Muscle of back (tissue), 13 donors: ENCODE measurements at places on chromosomes 3 and 15.

DNA sequence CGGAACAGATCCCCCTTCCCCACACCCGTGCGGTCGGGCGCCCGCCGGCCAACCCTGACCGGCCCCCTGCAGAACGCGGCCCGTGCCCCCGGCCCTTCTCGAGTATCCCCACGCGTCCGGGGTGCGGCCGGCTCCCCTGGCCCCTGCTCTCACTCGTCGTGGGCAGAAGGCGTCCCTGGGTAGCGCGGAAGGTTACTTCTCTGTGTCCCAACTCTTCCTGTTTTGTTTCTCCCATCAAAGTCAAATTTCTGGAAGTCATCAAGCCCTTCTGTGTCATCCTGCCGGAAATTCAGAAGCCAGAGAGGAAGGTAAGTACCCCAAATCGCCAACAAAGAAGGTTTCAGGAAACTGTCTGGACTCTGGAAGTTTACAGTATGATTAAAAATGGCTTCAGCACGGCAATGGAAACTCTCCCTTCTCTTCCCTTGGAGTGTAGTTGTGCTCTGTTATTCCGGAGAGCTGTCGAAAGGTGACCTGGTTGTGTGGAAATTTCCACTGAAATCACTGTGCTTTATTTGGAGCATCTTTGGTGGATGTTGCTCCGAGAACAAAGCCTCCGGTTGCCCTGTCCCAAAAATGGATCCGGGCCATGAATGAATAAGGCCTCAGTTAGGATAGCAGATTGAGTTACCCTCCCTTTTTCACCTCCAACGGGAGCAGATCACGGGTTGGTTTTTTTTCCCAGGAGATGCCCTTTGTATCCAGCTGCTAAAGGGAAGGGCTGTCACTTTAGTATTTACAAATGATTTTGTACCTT, 536 bp downstream of the SEC61A1 start:
- no peak for DNase-seq

- DNase-seq, result no peak
Measured at GRCh38 chr3:23166845-23167244, 36.3 kb upstream of the UBE2E2 start.

GRCh38 chr3:48826451-48826850, 21.2 kb downstream of the PRKAR2A start:
- no peak for DNase-seq

DNA sequence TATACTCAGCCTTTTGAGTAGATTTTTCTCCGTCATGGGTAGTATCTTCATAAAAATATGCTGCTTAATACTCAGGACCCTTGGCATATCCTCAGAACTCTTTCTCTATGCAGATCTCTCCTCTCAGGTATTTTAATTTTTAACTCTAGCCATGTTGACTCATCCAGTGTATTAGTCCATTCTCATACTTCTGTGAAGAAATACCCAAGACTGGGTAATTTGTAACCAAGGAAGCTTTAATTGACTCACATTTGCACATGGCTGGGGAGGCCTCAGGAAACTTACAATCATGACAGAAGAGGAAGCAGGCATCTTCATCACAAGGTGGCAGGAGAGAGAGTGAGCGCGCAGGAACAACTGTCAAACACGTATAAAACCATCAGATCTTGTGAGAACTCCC, 129.3 kb upstream of the CD96 start:
- no peak for DNase-seq

DNA sequence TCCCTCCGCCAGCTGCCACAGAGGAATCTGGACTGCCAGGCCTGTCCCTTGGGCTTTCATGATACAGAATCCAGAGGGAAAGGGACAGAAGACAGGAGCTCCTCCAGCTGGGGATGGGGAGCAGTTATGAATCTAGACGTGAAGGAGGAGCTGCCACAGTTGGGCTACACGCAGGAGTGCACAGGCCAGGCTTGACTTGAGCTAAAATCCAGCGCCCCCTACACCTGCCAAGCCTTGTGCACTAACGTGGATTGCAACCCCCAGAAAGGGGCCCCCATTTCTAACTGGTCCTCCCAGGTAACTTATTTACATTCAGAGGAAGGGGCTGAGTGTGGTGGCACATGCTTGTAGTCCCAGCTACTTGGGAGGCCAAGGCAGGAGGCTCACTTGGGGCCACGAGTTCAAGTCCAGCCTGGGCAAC, 14.3 kb downstream of the KLHL6 start:
- DNase-seq, result no peak

GRCh38 chr15:89459271-89460038, 36.9 kb downstream of the RHCG start:
- no peak for DNase-seq

DNA sequence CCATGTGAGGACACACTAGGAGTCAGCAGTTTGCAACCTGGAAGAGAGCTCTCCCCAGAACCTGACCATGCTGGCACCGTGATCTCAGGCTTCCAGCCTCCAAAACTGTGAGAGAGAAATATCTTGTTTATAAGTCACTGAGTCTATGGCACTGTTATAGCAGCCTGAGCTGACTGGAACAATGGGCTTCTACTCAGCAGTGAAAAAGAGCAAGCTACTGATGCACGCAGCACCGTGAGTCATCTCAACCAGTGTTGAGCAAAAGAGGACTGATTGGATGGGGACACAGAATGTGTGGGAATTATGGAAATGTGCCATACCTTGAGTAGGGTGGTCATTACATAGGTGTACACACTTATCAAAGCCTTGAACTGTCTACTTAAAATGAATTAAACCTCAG, 230.4 kb downstream of the PLCL2 start:
- DNase-seq, result no peak

DNA sequence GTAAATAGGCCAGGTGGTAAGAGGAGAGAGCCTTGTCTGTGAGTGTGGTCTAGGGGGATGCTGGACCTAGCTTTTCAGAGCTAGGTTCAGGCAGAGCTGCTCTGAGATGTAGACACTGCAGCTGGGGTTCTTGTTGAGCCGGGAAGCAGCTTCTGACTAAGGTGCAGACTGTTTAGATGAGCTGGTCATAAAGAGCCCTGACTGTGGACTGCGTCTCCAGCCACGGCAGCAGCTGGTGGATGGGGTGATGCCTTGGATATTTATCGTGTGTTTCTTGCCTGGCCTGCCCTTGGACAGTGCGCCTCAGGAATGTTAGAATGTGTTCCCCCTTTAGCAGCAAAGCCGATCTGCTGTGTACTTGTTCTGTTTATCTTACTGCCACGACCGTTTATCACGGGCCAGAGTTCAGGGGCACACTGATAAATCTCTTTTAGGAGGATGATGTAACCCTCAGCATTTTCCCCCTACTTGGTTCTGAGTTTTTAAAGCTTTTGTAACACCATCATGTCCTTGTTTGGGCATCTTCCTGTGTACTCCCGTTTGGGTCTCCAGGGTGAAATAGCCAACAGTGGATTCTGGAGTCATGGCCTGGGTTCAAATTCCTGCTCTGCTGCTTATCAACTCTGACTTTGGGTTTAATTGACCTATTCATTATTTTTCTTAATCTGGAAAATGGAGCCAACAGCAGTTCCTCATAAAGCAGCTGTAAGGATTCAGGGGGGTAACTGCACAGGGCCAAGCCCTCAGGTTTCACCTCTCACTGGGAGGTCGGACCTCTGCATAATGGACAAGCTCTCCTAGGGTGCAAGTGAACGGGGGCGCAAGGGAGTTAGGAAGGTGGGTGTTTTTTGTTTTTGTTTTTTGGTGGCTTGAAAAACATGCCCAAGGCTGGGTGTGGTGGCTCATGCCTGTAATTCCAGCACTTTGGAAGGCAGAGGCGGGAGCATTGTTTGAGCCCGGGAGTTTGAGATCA, 51.4 kb downstream of the FLNB start:
- DNase-seq, result peak; percentile 72

GRCh38 chr15:51757450-51757849, 6.1 kb downstream of the TMOD2 start:
- no peak for DNase-seq

DNA sequence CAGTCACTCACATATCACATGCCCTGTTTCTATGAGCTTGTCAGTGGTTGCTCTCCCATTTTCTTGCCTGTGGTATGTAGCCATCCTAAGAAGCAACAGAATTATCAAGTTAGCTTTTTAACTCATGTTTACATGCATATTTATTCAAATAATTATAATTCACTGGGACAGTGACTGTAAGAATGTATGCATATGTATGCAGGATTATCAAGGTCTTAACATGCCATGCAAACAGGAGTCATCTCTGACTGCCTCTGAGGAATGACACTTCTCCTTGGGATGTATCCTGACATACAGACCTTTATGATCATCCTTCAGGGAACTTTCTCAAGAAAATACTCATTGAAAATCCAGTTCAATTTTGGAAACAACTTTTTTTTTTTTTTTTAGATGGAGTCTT, 240.9 kb downstream of the CPNE4 start:
- no peak for DNase-seq

DNA sequence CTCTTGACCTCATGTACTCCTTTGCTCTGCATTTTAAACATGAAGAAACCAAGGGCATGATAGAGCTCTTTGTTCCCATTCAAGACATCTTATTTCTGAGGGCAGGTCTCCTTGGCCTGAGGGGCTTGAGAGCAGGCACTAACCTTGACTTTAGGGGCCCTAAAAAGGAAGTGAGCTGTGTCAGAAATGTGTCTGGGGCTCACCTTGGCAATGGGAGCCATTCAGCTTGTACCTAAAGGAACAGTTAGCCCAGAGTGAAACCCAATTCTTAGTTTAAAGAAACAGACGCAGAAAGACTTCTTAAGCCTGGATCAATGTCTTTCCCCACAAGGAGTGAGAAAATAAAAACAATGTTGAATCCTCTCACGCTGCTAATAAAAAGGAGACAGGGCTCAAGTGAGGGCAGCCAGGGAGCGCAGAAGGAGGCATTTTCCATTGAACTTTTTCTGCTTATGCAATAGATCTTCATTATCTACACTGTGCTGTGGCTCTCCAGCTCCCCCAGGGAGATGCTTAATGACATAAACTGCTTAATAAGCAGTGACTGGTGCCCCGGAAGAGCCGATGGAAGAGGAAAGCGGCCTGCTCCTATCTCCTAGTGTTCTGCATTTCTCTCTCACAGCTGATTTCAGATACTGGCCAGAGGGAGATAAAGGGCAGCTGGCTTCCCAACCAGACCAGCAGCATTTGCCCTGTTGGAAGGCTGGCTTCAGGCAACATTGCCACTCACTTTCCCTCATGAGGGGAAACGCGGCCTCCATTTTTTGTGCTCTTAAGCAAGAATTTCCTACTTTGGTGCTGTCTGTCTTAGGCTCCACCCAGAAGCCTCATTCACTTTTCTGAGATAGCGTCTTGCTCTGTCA, 152.0 kb downstream of the OPA1 start:
- peak; percentile 11 for DNase-seq

DNA sequence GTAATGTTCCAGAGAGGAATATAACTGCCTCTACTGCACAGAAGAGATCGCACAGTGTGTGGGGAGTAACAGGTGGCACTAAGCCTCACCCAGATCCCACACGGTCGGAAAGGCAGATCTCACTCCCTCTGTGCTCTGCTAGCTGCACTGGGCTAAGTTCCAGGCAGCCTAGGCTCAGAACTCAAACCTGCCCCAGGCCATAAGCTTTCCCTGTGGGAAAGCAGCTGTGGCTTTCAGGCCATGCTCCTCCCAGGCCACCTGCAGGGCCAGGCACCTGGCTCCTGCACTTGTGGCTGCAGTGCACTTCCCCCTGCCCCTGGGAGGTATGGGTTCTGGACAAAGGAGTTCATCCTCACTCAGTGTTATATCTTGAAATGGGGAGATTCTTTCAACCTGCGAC, 27.5 kb downstream of the PCCB start:
- DNase-seq, result no peak

DNA sequence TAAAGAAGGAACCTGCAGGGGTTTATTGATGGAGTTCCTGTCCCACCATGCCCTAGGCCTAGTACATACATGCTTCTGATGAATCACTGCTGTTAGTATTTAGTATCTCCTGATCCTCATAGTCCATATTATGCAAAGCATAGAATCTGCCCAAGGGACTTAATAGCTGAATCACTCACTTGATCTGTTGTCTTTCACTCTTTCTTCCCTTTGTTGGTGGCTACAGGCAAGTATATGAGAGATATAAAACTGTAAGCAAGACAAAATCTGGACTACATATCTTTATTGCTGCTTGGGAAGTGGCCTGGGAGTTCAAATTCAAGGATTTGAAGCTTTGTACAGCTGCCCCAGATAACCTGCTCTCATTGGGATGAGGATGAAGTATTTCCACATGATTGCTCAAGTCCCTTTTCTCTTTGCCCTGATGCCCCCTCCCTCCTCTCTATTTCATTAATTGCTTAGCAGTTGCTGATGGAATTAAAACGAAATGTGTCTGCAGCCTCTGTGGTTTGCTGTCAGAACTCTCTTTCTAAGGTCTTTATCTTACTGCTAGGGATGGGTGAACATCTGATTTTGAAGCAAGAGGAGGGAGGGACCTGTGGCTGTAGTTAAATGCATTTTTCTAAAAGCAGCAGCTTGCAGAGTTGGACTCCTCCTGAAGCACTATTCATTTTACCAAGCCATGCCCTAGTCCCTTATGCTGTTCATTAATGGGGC, 114.1 kb downstream of the ZNF609 start:
- DNase-seq, result no peak

DNA sequence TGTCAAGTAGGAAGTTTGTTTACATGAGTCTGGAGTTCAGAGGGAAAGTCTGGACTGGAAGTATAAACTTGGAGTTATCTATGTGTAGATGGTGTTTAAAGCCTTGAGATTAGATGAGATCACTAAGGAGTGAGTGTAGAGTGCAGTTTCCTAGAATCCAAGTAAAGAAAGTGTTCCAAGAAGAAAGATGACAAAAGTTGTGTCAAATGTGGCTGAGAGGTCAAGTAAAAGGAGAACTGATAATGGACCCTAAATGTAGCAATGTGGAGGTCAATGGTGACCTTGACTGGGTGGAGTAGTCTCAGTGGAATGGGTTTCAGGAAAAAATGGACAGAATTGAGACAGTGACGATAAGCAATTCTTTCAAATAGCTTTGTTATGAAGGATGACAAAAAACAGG, 39.9 kb upstream of the ULK4 start:
- DNase-seq, result no peak

- DNase-seq, result no peak
Measured at GRCh38 chr3:19937459-19938294, 3.7 kb upstream of the EFHB start.

- DNase-seq, result no peak
Measured at GRCh38 chr3:9994086-9994844, 7.6 kb upstream of the EMC3 start.

GRCh38 chr15:80309769-80310384, 57.9 kb upstream of the CTXND1 start:
- peak; percentile 28 for DNase-seq

GRCh38 chr3:176920766-176921160, 276.5 kb downstream of the TBL1XR1 start:
- DNase-seq, result no peak
